ENCODE measurements at places on chromosomes 2 and 18.
A peak's percentile ranks its signal among the peaks of the same experiment; 100 is the strongest.

- DNase-seq = no peak
Measured at GRCh38 chr2:231462729-231463465, 1.4 kb downstream of the NCL start.

- DNase-seq = no peak
Measured at GRCh38 chr2:163690896-163691295, 44.9 kb downstream of the FIGN start.

DNA sequence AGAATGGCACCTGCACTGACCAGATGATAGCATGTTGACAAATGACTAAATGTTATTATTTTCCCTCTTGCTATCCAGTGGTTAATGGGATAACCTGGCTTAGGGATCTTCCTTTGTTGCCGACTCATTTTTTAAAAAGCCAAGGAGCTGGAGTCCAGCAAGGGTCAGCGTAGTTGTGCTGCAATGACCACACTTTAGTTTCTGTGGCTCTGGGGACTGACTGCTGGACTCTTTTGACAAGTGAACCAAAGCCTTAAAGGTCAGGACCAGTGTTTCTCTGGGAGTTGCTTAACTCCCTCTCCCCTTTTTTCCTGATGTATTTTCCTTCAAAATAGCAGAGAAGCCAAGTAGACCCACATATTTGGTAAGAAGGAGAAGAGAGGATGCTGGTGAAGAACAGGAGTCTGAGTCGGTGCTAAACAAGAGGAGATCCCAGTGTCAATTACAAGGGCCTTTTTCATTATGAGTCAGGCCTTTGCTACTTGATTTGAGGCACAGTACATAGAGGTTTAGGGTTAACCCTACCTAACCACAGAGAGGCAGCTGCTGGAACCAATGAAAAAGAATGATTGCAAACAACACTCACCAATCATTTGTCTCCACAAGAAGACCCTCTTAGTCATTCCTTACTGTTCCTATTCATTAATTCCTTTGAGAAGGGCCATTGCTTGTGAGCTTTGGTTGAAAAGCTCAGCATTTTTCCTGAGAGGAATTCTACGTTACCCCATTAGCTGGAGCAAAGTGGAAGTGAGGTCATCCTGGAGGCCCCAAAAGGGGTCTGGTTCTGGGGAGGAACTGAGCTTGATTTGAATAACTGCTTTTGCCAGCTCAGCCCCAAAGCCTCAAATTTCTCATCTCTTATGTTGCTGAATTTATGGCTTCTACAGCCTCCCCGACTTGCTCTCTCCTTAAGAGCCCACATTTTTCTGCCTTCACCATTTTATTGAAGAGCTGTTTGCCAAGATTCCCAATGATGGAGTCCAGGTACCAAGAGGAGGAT lies 137.6 kb upstream of the HNMT start:
- no peak for DNase-seq

DNA sequence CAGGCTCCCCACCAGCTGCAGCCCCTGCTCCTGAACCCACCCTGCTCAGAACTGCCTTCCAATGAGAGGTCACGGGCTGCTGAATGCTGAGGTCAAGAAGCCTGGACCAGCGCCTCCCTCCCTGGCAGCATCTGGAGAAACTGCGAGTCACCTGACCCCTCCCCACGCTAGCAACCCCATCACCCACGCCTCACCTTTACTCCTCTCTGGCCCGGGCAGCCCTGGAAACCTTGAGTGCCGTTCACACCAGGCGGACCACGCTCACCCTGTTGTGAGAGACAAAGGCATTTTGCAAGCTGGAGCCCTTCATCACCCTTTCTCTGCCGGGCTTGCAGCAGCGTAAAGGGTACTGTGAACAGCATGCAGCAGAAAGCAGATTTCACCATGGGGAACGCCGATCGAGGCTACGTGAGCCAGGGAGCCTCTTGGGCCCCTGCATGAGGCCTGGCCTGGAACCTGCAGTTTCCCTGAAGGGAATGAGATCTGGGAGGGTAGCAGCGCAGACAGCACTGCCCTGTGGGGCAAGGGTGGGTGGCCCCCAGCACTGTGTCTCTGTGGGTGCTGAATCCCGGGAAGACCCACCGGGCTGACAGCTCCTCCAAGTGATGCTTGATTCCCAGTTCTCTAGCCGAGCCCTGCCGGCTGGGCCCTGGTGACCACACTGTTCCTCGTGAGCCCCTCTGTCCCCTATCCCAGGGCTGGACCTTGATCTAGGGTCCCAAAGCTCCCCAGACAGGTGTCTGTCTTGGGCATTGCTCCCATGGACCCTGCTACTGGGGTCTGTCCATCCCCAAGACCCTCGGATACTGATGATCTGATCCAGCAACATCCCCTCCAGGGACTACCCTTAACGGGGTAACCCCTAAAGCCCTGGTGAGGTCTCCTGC lies 53.8 kb downstream of the COL6A3 start:
- DNase-seq = no peak

DNA sequence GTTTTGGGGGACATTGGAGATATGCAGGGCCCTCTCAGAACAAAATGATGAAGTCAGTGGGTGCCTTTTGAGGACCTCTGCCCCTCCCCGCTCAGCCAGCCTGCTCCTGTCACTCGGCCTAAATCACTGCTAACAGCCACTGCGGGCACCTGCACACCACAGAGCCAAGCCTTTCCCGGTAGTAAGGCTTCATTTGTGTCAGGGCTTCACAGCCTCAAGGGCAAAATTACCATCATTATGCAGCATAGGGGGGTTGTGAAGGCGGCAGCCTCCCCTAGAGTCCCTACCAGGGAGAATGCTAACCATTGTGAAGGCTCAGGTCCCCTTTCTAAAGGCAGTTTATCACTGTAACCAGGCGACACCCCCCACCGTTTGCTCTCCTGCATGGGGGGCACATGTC lies 519.8 kb upstream of the MYT1L start:
- no peak for DNase-seq

GRCh38 chr2:191206613-191207471 lies 38.4 kb upstream of the MYO1B start:
- no peak for DNase-seq

DNA sequence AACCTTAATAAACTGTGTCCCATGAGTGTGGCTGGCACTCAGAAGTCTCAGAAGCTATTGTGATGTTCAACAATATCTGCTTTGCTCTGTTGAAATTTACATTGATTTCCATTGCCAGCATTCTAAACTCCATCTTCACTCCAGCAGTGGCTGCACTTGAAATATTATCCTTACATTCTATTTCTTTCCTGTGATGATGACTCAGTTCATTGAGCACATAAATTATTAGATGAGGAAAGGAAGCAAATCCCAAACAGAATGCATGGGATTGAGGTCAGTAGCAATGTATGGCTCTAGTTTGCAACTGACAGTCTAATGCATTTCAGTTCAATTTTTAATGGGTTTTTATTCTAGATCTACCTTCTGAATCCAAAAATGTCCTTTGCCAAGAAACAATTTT lies 92.4 kb upstream of the TTN start:
- no peak for DNase-seq

GRCh38 chr2:239499726-239500573 lies 99.1 kb upstream of the HDAC4 start:
- DNase-seq = peak; percentile 32

DNA sequence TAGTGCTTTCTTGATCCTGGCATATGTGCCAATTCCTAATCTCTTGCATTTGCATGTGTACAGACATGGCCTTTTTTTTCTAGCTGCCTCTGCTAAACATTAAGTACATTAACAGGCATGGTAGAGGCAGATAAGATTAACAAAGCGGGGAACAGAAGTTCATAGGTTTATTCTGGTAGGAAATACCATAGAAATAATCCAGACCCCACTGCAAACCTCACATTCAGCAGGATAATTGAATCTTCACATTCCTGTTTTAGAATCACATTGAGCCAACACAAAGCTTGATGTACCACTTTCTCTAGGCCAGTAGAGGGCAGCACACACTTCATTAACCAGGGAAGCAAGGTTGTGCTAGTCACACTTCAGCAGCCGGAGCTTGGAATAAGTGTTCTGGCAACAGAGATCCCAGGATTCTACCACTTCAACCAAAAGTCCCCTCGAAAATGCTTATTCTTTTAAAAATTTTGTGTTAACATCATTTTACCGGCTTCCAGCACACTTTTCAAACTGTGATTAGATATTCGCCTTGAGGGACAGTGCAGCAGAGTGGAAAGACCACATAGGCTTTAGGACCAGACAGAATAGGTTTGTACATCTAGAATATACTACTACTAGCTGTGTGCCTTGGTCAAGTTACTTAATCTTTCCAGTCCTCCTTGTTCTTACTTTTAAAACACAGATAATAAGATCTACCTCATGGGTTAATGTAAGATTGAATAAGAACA lies 420.2 kb upstream of the CHST9 start:
- DNase-seq = peak; percentile 92

- no peak for DNase-seq
Measured at GRCh38 chr2:113858764-113859163, 31.1 kb upstream of the ACTR3 start.

- DNase-seq = no peak
Measured at GRCh38 chr2:237388036-237388435, 25.9 kb downstream of the COL6A3 start.

GRCh38 chr2:232207174-232207573 lies 171.4 kb upstream of the ALPP start:
- DNase-seq = no peak

GRCh38 chr18:44638811-44639210 lies 41.9 kb upstream of the SETBP1 start:
- DNase-seq = no peak

DNA sequence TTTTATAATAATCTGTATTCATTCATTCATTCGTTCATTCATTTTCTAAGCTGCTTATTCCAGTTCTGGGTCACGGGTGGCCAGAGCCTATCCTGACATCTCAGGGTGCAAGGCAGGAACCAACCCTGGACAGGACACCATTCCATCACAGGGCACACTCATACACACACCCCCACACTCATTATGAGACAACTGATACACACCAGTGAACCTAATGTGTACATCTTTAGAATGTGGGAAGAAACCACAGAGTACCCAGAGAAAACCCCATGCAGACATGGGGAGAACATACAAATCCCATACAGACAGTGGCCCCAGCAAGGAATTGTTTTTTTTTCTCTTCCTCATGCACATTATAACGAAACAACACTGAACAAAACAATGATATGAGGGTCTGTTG lies 54.7 kb downstream of the RTN4 start:
- DNase-seq = no peak

GRCh38 chr18:52200406-52200805 lies 139.6 kb upstream of the DCC start:
- no peak for DNase-seq

DNA sequence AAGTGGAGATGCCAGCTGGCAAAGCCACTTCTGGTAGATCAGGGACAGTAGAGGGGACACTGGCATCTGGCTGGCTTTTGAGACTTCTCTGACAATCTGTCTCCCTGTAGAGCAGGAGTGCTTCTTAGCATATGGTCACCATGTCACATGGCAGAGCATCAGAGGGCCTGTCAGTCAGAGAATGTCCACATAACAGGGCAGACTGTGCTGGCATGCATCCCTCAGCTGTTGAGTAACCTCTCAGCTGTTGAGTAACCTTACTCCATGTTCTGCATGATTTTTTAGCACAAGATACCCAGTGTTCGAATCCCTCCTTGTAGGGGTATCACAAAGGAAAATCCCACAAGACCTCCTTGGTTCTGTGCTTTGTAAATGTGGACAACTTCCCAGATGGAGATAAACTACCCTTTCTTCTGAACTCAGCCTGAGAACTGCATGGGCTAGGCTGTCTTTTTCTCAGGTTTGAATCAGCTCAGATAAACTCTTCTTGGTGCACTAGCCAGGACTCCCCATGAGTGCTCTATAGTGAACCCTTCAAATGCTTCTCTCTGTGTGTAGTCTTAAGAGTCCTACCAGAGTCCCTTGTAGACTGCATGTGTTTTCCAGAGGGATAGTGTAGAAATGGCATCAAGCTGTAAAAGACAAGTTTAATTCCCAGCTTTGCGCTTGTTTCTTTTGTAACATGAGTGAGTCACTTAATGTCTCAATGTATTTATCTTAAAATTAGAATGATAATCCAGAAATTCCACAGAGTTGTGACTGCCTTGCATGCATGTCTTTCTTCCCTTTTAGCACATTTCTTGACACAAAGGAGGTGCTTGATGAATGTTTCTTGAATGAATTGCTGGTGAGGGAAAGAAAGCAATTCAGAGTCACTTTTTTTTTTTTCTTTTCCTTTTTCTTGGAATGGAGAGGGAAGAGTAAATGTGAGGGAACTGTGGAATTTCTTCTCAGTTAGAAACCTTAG lies 442.3 kb upstream of the HNMT start:
- DNase-seq = no peak

DNA sequence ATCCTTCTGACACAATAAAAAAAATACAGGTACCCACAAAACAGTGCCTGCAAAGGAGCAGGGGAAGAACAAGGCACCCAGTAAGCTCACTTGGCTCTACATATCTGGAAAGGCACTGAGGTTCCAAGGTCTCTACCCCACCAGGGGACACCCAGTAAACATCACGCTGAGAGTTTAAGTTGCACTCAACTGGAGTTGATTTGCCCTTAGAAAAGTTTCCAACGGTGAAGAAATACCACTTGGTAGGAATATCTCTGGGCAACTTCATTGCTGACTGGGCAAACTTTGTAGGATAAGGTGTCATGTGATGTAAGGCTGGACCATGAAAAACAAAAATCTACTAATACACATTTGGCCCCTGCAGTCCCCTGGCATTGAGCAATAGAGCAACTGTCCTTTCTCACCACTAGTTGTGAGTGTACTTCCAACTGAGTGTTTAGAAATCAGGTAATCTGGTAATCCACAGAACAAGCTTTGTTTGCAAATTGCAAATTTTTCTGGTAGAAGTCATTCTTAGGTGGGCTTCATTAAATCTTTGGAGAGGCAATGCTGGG lies 14.2 kb downstream of the ST8SIA3 start:
- DNase-seq = no peak

GRCh38 chr2:182592691-182593393 lies 123.2 kb upstream of the DNAJC10 start:
- no peak for DNase-seq

DNA sequence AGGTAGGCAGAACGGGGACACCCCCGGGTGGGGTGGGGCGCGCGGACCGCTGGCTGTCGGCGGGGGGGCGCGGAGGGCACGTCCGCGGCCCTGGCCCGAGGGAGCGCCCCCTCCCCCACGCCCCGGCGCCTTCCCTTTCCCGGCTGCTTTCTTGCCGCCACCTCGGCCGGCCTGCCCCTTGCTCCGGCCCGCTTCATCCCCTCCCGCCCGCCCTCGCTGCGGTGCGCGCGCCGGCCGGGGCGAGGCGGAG lies 443 bp downstream of the VAPA start:
- no peak for DNase-seq

DNA sequence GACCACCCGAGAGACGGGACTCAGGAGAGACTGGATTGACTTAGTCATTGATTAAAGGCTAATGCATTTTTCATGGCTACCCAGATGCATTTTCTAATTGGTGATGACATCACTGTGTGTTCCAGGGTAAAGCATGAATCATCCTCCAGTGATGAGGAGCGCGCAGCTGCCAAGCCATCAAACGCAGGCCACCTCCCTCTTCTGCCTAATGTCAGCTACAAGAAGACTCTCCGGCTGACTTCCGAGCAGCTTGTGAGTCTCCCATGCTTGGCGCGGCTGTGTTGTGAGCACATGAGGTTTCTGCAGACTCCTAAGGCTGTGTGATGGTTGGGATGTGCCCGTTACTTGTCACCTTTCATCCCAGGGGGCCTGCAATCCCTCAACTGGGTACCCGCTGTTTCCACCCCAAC lies 56.4 kb downstream of the LPIN1 start:
- peak; percentile 64 for DNase-seq

GRCh38 chr2:106868275-106868674 lies 17.7 kb downstream of the ST6GAL2 start:
- DNase-seq = no peak

GRCh38 chr2:152718909-152719645 lies 657 bp downstream of the ARL6IP6 start:
- peak; percentile 15 for DNase-seq
